ENCODE measurements at places on chromosomes 12 and 14.

DNA sequence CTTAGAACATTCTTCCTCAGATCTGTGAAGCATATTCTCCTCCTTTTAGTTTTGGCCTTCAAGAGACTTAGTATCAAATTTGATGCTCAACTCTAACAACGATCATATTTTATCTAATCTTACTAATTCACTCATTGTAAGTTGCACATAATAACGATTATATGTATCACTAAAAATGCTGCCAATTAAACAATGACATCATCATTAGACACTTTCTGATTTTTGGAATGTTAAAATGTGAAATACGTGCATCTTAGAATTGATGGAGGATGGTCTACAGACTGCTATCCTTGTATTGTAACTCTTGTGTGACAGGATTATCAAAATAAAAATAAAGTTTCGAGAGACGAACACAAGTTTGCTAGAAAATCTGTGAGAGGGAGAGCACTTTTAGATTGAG, 311.0 kb downstream of the NELL2 start:
- no peak for DNase-seq

DNA sequence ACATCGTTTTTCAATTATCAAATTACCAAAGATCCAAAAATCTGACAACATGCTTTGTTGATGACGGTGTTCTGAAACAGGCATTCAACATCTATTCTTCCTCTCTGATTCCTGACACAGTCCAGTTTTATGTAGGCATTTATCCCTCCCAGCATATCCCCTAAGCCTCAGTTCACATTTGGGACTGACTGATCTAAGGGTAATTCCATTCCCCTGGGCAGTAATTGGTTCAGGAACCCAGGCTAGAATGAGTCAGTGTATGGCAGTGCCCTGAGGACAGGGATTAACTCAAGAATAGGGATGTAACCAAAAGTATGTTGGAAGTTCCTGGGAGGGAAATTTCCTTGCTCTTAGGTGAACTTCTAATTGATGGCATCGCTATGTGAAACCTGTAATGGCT, 10.3 kb upstream of the PCNX1 start:
- peak; percentile 9 for DNase-seq

GRCh38 chr14:45140661-45141187, 5.0 kb downstream of the FANCM start:
- no peak for DNase-seq

DNA sequence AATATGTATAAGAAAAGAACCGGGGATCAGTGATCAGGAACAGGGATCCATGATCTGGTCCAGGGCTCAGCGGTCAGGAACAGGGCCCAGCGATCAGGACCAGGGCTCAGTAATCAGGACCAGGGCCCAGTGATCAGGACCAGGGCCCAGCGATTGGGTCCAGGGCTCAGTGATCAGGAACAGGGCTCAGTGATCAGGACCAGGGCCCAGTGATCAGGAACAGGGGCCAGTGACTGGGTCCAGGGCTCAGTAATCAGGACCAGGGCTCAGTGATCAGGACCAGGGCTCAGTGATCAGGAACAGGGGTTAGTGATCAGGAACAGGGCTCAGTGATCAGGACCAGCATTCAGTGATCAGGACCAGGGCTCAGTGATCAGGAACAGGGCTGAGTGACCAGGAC, 56.3 kb downstream of the TMEM121 start:
- DNase-seq, result no peak

GRCh38 chr12:34311337-34311736, 289.0 kb downstream of the ALG10 start:
- no peak for DNase-seq

DNA sequence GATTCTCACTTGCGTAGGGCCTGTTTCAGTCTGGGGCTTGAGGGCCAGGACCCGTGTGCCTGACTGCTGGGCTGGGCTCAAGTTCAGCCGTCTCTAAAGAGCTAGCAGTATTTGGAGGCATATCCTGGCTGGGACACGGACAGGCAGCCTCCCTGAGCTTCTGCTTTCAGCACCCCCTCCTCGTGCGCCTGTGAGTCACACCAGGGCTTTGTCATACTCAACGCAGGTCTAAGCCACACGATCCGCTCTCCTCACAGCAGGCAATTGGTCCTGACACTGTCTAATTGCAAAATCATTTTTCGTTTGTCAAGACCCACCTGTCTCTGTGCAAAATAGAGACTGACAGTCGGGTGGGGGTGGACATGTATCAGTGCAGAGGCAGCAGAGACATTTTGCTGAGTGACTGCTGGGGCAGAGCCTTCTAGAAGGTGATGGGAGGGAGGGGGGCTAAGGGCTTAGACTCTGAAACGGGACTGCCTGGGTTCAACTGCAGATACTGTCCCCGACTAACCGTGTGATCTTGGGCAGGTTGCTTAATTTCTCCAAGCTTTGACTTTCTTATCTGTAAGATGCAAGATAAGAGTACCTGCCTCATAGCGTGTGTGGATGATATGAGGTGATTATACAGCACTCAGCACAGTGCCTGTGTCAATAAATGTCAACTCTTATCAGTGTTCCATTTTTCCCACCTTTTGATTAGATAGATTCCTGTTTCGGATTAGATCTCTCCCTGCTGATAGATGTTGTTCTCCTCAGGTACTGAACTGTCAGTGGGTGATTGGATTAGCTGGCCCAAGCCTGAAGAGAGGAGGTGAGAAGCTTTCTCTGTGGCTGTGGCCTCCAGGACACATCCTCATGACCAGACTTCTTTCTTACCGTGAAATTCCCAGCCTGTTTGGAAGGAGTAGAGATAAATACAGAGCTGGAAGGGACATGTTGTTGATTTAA, 53.1 kb downstream of the KCNA1 start:
- peak; percentile 43 for DNase-seq

GRCh38 chr12:14399871-14400270, 34.4 kb downstream of the ATF7IP start:
- DNase-seq, result peak; percentile 15

DNA sequence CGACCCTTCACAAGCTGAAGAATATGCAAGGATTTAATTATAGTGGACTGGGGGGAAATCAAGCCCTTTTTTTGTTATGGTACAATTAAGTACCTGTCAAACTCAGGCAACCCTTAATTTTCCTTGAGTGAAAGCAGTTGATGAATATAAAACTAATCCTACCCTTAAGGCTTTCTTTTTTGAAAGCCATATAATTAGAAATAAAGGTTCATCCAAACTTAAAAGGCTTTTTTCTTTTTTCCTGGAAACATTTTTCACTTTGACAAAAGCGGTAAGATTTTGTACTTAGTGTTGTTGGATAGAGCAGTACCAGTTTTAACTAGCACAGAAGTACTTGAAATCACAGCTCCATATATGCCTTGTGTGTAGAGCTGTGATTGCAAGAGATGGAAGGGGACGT, 91.9 kb upstream of the MANSC4 start:
- DNase-seq, result no peak

DNA sequence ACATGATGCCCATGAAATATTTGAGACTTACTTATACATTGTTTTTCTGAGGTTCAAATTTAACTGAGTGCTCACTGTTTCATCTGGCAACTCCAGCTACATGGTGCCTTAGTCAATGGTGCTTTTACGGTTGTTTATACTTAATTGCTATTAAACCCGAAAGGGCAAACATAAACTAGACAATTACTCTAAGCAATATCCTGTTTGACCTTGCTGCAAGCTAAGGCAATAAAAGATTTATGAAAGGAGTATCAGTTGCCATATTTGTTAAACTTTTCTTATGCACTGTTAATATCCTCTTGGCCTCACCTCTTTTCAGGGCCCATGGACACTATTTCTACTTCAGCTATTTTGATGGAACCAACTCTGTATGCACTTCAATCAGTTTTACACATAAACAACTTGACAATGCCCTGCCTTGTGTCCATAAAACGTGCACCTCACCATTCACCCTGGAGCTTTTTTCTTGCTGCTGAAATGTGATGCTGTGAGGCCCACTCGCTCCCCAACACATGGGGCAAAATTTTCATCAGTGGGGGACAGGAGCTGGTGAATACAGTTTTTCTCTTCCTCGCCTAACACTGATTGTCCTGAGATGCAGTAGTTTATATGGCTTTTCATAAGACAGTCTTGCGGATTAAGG, 64.1 kb upstream of the HIF1A start:
- DNase-seq, result no peak

GRCh38 chr14:75725481-75725880, 64.4 kb downstream of the TTLL5 start:
- no peak for DNase-seq

GRCh38 chr14:32426028-32426427, 96.9 kb downstream of the AKAP6 start:
- DNase-seq, result no peak

DNA sequence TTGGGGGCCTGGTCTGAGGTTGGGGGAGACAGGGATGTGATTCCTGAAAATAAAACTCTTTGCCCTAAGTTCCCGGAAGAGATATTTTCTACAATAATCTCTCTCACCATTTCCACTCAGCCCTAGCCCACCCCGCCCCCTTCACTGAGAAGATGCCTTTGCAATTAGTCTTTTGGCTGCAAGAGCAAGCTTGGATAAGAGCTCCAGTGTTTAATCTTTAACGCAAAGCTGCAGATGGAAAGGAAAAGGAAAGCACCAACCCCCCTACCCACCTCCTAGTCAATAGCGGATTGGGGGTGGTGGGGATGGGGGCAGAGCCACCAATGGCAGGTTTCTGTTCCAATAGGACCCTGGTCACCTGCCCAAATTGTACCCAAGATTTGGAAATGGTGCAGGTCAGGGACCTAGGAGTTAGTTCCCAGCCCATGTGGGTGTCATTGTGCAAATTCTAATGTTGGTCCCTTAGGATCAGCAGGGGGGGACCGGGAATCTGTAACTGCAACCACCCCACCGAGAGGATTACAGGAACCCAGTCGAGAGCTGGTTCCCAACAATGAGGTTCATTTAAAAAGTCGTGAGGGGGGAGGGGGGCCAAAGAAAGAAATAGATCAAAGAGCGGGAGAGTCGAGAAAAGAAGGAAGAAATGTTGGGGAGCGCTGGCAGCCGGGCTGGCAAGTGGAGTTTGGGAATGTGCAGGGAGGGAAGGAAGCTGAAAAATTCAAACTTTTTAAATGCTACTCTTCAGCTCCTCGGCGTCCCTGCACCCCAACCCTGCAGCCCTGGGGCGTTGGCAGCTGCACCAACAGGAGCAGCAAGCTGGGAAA, 1.6 kb downstream of the ZFP36L1 start:
- no peak for DNase-seq

DNA sequence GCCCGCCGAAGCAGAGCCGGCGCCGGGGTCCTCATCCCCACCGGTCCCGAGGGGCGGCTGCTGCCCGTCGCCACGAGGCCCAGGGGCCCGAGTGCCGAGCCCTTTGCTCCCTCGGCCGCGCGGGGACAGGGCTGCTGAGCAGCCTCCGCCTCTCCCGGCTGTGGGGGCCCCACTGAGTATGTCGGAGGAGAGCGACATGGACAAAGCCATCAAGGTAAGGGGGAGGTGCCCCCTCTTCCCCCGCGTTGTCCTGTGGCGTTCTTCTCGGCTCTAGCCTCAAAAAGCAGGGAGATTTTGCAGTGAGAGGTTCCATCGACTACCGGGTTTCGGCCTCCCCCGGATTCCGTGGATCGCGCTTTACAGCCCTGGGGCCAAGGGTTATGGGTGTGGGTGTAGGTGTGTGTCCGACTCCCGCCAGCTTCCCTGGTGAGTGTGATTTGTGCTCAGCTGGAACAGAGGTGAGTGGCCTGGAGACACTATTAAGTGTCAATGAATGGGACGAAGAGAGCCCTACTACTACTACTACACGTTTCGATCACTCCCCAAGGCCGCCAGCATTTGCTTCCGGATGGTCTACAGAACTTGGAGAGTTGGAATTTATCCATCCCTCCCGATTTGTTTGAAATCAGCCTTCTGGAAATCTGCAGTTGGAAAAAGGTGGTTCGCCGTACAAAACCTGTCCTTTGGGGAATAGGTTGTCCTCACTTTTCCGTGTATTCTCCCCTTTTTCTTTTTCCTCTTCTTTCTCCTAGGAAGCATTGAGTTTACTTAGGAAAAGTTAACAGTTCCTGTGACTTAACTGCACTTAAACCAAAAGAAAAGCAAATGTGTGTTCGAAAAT, 748 bp downstream of the MAPKAPK5 start:
- DNase-seq, result peak; percentile 10

- DNase-seq, result no peak
Measured at GRCh38 chr12:9050521-9051157, 61.3 kb downstream of the KLRG1 start.

DNA sequence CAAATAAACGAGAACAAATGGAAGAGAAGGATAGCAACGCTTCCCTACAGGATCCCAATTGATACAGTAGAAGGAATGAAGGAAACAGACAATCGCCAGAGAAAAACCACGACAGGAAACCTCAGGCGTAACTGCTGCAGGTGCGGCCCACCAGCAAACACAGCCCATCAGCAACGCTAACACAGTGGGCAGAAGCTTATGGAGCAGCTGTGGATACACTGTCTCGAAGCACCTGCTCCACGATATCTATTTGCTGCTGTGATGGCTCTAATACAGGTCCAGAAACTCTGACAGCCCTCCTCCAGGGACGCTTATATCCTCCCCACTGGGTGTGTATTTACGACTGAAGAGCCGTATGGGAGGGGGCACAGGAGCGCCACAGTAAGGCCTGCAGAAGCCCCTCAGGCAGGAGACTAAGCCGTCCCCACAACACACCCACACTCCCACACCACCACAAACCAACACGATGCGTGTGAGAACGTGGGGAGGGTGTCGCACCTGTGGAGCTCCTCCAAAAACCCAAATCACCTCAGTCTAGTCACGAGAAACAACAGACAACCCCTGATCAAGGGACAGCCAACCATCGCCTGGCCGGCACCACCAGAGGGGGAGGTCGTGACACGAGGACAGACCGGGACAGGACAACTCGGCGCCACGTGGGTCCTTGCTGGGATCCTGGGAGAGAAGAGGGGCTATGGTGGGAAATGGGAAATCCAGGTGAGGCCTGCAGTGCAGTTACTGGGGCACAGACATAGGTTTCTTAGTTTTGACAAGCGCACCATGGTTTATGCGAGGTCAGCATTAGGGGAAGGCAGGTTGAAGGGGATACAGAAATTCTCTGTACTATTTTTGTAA, 24.0 kb downstream of the POLE start:
- no peak for DNase-seq

- DNase-seq, result no peak
Measured at GRCh38 chr14:101815994-101816393, 54.5 kb downstream of the PPP2R5C start.

- no peak for DNase-seq
Measured at GRCh38 chr12:75938189-75938588, 93.4 kb downstream of the PHLDA1 start.
